ENCODE measurements at places on chromosomes 12 and 14.

DNA sequence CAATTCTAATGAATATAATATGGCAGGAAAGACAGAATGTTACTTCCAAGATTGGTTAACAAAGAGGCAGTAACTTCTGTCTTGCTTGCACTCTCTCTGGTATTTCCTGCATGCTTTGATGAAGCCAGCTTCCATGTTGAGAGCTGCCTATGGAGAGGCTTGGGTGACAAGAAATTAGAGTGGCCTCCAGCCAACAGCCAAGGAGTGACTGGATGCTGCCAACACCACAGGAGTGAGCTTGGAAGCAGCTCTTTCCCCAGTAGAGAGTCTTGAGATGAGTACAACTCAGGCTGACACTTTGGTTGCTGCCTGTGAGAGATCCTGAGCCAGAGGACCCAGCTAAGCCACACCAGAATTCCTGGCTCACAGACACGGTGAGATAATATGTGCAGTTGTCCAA is 183.1 kb downstream of the RMST start:
- DNase-seq: no peak

DNA sequence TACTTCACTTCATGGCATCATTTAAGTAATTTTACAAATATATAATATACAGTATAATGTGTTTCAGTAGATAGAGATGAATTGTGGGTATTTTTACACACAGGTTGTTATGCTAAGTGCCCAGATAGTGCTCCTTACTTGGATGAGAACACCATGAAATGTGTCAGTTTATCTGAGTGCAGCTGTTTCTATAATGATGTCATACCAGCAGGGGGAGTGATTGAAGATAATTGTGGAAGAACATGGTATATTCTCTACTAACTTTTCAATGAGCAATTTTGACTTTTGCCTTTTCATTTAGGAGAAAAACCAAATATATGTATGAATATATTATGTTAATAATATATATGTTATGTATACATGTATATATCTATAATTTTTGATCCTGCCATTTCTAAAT is 221.6 kb downstream of the LRRK2 start:
- DNase-seq: no peak

GRCh38 chr14:74507840-74508239 is 14.3 kb downstream of the ISCA2 start:
- DNase-seq: no peak

DNA sequence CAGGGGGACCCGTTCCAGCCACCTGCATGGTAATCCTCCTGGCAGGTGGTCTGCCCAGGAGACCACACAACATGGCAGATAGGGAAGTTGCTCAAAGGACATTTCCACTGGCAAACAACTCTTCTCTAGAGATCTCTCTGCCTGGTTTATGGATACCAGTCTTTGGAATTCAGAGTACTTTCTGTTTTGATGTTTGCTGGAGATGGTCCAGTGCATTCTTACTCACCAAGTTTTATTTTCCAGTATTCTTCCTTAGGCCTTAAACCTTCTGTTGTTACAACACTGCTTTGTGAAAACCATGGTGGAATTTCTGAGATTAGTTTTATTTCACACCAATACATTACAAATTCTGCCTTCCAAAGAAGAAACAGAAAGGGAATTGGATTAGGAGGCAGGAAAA is 428.3 kb downstream of the FUT8 start:
- no peak for DNase-seq

DNA sequence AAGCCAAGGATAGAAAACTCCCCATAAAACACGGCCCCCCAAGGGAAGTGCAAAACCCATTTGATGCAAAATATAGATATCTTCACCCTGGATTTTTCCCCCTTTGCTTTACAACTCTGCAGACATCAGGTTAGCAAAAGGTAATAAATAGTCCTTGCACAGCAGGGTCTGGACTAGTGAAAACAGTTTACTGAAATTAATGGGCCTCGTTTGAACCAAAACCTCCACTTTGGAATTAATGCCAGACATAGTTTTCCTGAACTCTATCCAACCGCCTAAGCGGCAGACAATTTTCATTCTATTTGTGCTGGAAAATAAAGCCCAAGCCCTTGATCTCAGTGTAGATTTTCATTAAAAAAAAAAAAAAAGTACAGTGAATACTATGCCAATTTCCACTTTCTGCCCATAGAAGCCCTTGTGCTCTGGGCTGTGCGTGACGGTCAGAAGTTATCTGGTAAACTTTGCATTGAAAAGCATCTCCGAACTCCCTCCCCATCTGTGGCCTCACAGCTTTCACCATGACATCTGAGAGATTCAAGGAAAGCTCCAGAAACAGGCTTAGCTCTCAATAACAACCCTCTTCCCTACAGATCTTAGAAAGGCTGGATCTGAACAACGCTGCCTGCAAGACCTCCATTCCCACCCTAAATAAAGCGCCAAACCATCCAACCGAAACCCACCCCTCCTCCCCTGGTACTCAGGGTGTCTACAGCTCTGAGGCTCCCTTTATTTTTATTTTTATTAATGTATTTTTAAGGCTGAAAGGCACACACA is 11.0 kb upstream of the IRF2BPL start:
- no peak for DNase-seq

- DNase-seq: no peak
These were observed 209.8 kb downstream of the SPTSSA start for GRCh38 chr14:34252227-34252626.

DNA sequence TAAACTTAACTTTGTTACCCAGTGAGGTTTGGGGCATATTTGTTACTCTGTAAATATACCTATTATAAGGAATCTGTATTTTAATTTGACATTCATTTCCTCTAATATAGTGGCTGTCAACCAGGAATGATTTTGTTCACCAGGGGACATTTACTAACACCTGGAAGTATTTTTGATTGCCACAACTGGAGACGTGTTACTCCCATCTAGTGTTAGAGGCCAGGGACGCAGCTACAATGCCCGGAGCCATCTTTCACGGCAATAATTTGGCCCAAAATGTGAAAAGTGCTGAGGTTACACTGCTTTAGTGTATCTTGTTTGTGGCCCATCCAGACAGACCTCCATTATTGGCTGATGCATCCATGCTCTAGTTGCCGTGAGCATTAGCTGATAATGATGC is 881.3 kb upstream of the ATXN7L3B start:
- DNase-seq: no peak

DNA sequence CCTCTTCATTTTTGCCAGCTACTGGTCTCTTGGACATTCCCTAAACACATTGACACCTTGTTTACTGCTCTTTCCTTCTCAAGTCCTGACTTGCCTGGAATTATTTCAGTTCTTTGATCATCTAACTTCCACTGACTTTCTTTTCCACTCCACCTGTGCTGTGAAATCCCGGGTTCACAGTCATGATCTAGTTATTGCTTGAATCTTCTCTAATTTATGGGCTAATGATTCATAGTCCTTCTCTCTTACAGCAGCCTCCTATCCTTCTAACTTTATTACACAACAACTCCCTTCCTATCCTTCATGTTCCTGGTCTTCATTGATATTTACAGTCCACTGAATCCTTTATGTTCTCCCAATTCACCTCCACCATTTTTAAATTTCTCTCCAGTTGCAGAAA is 260.1 kb downstream of the C12orf75 start:
- no peak for DNase-seq

DNA sequence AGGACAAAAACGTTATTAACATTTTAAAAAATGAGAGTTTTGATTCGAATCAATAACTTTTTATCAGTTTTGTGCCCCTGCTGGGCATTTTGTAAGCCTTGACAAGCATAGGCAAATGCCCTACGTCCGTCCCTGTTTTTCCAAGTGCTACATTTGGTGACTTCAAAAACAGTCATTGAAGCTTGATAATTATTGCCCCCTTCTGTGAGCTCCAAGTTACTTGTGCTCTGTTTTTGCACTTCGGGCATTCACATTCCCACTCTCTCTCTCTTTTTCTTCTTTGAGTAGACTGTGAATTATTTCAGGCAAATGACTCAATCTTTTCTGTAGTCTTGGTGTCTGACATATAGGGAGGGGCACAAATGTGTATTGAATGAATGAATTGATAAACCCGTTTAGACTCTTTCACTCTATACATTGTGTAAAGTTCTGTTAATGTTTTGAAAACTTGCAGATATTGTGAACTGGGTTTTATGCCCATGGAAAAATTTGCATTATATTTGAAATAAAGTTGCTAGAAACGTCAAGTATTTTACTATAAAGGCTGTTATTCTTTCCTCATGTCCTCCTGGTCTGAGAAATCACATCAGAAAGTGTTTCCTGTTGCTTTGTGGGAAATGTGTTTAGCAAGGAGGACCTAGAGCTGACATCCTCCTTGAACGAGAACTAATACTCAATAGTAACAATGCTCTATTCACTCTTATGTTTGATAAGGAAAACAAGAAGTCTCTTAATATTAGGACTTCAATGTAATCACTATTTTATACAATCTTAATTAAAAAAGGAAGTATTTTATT is 1.4 kb downstream of the APAF1 start:
- no peak for DNase-seq

Data from posterior cingulate gyrus (tissue), 11 donors.